ENCODE measurements at places on chromosomes 2 and 18.
A peak's percentile ranks its signal among the peaks of the same experiment; 100 is the strongest.

DNA sequence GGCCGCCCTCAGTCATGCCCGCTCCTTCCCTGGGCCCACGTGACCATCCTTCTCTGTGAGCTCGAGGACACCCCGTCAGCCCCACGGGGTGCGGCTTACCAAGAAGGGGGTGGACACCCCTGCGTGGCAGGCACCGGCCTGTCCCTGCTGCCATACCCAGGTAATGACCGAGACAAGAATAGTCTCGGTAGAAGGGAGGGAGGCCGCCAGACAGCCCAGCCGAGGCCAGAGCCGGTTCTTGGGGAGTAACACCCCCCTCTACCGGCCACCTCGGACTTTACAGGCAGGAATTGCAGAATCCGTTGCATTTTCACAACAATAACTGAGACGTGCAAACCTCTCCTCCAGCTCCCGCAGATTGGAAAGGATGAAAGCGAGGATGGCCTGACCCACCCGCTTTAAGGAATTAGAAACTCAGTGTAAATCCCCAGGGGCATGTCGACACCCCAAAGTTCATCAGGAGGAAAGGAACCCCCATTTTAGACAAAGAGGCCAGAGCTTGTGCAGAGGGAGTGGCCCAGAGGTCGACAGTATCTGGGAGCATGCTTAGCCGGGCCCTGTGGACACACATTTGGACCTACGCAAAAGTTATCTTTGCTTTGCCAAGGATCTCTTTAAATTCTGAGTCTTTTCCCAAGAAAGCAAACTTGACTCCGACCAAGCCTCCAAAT, 60.1 kb upstream of the GLI2 start:
- peak; percentile 88 for DNase-seq

DNA sequence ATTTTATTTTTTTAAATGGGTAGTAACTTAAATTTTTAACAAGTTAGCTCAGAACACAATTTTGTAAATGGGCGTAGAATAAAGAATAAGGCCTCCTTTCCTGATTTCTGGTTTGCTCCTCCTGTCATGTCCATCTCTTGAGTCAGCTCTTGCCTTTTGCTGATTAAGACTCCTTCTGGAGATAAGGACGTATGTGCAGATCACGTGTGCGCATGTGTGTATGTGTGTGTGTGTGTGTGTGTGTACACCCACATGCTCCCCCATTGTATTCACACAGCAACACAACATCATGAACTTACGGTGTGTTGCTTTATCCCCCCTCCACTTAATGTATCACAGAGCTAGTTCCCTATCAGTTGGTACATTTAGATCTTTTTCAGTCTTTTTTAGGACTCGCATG, 182.9 kb downstream of the PRKCE start:
- no peak for DNase-seq

- no peak for DNase-seq
Observed at GRCh38 chr2:17520761-17521160, 2.5 kb upstream of the RAD51AP2 start.

GRCh38 chr2:160469164-160469563, 24.4 kb downstream of the RBMS1 start:
- no peak for DNase-seq

DNA sequence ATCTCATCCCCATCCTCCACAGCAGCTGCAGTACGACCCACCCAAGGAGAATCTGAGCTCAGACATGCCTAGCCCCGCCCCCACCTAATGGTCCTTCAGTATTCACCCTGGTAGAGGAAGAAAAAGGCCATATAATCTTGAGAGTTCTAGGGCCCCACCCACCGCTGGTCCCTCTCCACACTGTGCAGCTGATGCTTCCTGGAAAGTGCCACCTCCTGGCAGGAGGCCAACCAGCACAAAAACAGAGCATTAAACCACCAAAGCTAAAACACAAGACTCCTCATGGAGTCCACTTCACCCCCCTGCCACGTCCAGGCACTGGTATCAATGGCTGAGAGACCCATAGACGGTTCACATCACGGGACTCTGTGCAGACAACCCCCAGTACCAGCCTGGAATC, 40.7 kb downstream of the MC4R start:
- no peak for DNase-seq

- DNase-seq = no peak
Observed at GRCh38 chr2:170456914-170457313, 258.2 kb upstream of the SP5 start.
